ENCODE measurements at places on chromosomes 12 and 14. TPM values are rescaled to one million over a fixed set of nuclear protein-coding genes. Genes with fewer than 3 reads are reported as not detected.

DNA sequence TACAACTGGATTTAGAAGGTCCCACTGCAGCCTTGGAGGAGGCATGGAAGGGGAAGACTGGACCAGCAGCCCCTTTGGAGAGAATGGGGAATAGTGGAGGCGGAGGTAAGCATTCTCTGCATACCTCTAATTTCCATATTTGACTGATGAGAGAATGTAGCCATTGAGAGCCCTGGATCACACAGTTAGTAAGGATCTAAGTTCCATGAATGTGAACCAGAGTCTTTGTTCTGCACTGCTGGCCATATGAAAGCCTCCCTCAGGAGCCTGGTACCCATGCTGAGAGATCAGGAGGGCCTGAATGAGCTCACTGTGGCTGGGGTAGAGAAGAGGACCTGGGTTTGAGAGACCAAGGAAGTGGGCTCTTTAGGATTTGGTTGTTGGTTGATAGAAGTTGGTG lies 192.1 kb downstream of the TMEM132C start:
- DNase-seq = no peak

DNA sequence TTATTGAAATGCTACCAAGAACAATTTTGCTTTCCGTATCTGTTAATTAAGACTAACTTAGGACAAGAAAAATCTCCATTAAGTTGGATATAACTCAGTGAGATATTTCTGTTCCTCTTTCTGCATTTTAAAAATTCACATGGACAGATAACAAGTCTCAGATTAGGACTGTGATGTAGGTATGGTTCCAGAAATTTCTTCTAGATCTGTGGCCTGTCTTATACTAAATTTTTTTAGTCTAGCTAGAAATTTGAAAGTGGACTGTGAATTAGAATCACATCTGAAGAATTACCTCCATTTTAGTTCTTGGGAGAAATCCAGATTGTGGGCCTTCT lies 41.6 kb downstream of the USP15 start:
- DNase-seq = no peak

The LGR5 gene
- total RNA-seq = not detected

- no peak for DNase-seq
These were observed 41.0 kb upstream of the MMP17 start for GRCh38 chr12:131787143-131787660.

The RPS6KA5 gene
- 2.2 TPM for total RNA-seq

The NRL gene
- 1.3 TPM for total RNA-seq

The KCNJ8 gene
- not detected for total RNA-seq

The MMP19 gene
- total RNA-seq = 3.3 TPM

- no peak for DNase-seq
These were observed 6.7 kb upstream of the VCPKMT start for GRCh38 chr14:50123062-50123461.

- DNase-seq = no peak
These were observed 190.6 kb downstream of the PHLDA1 start for GRCh38 chr12:75840994-75841355.

GRCh38 chr14:91367173-91368171 lies 50.1 kb downstream of the CCDC88C start:
- DNase-seq = peak; percentile 88

The BATF gene
- total RNA-seq = not detected

The SIX1 gene
- total RNA-seq = 0.33 TPM

DNA sequence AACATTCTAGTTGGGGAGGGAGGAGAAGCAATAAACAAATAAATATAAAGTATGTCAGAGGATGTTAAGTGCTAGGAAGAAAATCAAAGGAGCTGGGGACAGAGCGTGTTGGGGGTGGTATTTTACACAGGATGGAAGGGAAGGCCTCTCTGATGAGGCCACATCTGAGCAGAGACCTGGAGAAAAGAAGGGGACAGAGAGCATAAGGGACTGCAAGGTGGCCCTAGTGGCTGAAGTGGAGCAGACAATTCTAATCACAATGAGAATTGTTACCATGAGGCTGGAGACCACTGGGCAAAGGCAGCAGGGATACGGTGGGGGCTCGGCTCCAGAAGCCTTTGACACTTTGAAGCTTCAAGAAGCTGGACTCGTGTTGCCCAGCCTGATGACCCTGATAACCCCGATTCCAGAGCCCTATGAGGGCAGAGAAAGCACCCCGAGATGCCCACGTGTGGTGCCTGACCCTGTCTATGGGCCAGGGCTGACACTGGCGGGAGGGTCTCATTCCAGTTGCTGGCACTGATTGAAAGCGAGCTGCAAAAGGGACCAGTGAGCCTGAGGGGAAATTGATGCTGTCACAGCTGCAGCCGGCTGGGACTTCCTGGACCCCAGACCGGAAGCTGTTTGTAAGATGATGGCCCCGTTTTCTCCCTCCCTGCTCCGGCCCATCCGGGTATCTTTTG lies 169.1 kb downstream of the RBM19 start:
- DNase-seq = no peak

GRCh38 chr12:80485222-80485987 lies 41.4 kb downstream of the PTPRQ start:
- no peak for DNase-seq

DNA sequence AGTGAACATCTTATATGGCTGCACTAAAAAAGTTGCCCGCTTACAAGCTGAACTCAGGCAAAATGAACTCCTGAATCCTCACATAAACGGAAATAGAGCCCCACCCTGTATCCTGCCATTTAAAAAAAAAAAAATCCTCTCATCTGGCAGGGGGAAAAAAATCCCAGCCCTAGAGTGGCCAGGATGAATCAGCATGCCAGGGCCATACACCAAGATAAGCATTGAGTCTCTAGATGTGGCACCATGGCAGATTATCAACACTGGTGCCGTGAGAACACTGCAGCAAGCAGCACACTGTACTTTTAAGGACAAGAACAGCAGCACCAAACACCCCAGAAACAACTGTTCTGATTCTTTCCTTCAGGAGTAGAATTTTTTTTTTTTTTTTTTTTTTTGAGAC lies 65.5 kb downstream of the RASSF3 start:
- DNase-seq = peak; percentile 71

- peak; percentile 29 for DNase-seq
These were observed 45.6 kb downstream of the PITPNM2 start for GRCh38 chr12:123105211-123105826.

GRCh38 chr12:22624548-22624869 lies 462 bp upstream of the ETNK1 start:
- DNase-seq = no peak
